ENCODE measurements at places on chromosomes 3 and 15.

- no peak for DNase-seq
Observed at GRCh38 chr15:80785335-80785734, 6.2 kb downstream of the CEMIP start.

- no peak for DNase-seq
Observed at GRCh38 chr15:100924436-100924835, 5.3 kb downstream of the LRRK1 start.

GRCh38 chr3:89419647-89420241, 312.3 kb downstream of the EPHA3 start:
- DNase-seq = no peak

- DNase-seq = no peak
Observed at GRCh38 chr3:13164893-13165492, 91.8 kb upstream of the IQSEC1 start.

GRCh38 chr15:60611592-60612346, 132.8 kb upstream of the ICE2 start:
- DNase-seq = no peak

DNA sequence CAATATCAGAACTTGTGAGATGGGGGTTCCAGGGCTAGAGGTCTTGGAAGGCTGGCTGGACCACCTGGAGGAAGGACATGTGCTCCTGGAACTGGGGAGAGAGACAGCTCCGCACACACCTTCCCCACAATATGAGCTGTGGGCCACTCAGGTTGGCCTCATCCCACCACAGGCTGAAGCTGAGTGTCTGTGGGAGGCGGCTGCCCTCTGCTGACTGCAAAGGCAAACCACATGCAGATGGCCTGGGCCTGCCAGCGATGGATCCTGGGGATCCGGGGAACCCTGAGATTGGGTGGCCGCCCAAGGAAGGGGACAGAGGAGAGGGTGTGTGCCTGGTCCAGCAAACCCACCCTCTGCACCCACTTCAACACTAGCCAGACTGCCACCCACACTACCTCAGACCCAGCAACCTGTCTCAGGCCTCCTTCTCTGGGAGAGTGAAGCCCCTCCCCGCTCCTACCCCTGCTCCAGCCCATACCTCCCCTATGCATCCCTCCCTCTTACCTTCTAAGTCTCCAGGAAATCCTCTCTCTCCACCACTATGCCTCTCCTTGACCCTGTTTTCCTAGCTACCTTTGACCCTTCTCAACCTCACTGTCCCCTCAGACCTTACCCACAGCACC, 44.8 kb downstream of the CYP11A1 start:
- peak; percentile 38 for DNase-seq

DNA sequence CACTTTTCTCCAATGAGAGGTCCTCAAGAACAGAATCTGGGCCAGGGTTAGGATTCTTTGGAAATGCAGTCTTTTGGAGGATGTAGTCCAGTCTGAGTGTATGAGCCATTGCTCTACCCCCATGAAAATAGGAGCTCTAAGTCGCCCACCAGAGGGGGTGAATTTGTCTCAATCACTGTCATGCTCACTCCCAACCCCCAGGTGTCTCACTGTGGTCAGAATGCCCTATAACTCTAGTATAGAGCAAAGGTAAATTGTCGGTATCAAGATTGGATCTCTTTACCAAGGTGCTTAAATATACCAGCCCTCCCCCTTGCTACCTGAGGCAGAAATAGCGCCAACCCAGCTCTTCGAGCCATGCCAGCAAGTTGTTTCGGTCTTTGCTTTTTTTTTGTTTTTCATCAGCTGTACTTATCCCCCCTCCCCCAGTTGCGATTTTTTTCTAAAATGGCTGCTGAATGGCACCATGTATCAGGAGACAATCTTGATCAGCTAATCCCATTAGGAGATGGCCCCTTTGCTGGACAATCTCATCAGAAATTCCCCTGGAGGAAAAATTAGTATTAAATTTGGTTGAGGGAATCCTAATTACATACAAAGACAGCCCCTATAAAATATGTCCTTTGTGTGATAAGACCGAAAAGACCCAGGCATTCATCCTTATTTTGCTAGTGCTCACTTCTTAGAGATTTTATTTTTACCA, 130.7 kb downstream of the EBLN2 start:
- DNase-seq = no peak

- no peak for DNase-seq
Observed at GRCh38 chr3:197256836-197257444, 41.5 kb downstream of the DLG1 start.

DNA sequence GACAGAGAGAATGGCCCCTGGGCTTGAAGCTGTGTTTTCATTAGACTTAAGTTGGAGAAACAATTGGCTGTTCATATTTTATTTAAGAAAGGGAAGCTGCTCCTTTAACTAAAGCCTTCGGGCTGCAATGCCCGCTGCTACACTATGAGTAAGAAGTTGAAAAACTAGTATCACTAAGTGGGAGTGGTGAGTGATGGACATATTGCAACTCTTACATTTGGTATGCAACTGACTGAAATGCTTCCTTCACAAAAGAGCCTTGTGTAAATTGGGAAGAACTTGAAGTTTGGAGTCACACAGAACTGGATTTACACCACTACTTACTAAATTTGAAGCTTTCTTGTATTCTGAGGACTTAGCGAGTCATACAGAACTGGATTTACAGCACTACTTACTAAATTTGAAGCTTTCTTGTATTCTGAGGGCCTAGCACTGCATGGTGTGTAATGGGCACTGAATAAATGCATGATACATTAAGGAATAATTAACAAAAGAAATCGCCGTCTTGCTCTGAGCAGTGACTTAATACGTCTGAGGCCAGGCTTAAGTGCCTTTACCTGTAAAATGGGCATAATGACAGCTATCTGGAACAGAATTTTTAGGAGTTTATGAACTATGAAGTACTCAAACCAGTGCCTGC, 149.5 kb downstream of the RYR3 start:
- DNase-seq = no peak

- DNase-seq = peak; percentile 10
Observed at GRCh38 chr3:127684871-127685707, 12.3 kb downstream of the ABTB1 start.

- no peak for DNase-seq
Observed at GRCh38 chr15:64600794-64601193, 140.4 kb downstream of the ZNF609 start.

GRCh38 chr3:52833202-52833601, 1.6 kb downstream of the MUSTN1 start:
- DNase-seq = no peak

- DNase-seq = no peak
Observed at GRCh38 chr15:53414167-53414566, 345.3 kb downstream of the WDR72 start.

DNA sequence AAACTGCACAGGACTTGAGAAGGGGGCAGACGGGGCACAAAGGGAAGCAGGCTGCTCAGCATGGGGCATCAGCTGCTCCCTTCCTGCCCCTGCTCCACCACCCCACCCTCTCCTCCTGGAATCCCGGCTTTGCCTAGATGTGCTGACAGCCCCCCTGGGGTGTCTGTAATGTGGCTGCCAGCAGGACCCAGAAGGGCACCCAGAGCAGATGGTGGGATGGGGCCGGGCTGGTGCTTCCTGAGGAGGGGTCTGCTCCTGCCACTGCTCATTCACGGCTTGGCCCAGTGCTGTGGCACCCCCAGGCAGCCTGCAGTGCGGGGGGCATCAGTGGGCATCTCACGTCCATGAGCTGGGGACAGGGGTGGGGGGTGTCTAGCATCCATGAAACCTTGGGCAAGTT, 10.2 kb downstream of the H1-8 start:
- DNase-seq = no peak

GRCh38 chr3:13372656-13373055, 47.5 kb downstream of the NUP210 start:
- no peak for DNase-seq

- DNase-seq = no peak
Observed at GRCh38 chr3:184565421-184566211, 4.0 kb downstream of the EPHB3 start.

GRCh38 chr3:7707187-7707586, 794.4 kb upstream of the LMCD1 start:
- DNase-seq = no peak

DNA sequence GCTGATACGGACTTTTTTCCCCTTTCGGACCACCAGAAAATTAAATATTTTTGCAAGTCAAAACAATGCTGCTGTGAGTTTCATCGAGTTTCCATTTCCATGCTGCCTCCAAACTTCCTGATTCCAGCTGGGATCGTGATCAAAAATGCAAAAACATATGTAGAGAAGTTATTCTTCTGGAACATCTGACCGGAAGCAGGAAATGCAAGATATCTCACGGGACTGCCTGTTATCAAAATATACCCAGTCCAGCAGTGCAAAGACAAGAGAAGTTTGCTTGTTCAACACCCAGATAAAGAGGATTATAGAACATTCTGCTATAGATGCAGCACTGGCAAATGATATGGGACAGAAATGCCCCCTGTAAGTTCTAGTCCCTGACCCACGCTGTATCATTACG, 726.7 kb upstream of the NR2F2 start:
- no peak for DNase-seq

GRCh38 chr3:107907996-107908395, 182.8 kb downstream of the CD47 start:
- no peak for DNase-seq

DNA sequence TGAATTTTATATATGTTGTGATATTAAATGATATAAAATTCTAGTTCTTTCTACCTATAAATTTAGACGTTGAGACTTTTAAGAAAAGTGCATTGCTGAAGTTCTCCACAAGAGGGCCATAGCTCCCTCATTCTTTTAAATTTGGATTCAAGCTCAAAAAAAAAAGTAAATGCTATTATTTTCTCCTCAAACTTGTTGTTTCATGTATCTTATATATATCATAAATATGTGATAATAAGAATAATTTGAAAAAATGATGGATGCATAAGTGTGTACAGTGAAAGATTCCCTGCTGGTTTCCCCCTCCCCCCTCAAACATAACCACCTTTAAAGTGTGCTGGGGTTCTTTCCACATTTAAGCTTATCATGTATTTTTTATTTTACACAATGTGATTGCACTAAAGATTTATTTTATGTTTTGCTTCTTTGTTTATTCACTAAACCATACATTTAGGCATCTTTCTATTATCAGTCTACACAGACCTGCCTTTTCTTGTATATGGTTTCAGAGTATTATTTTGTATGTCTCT, 769.4 kb upstream of the GOLIM4 start:
- no peak for DNase-seq

DNA sequence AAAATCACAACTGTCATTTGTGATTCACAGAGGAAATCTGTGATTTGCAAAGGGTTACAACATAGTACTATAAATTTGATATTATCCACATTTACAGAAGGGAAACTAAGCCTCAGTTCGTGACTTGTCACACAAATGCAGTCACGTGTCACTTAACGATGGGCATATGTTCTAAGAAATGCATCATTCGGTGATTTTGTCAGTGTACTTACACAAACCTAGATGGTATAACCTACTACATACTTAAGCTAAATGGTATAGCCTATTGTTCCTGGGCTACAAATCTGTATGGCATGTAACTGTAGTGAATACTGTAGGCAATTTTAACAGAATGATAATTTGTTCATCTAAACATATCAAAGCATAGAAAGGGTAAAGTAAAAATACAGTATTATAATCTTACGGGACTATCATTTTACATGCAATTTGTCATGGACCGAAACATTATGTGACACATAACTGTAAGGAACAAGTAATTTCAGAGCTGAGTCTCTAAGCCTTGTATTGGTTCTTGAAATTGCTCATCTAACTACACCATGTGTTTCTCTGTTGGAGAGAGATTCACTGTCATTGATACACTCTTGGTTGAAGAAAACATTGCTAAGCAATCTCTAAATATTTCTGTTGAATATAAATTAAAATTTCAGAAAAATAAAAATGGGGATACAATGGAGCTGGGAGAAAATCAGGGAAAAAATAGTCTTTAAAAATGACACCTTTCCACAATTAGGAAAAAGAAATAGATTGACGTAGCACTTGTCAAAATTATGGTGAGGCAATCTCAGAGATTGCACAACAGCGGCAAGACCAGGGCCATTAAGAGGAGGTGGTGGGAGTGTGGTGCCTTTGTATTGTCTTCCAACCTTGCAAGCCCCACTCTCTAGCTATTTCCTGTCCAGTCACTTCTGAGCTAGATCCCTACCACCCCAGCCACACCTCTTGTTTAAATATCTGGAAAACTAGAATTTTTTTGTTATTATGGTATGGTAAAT, 645.8 kb upstream of the TBL1XR1 start:
- no peak for DNase-seq

GRCh38 chr15:94743668-94744067, 512.3 kb downstream of the MCTP2 start:
- no peak for DNase-seq

- no peak for DNase-seq
Observed at GRCh38 chr3:186882150-186882524, 39.6 kb downstream of the ADIPOQ start.

DNA sequence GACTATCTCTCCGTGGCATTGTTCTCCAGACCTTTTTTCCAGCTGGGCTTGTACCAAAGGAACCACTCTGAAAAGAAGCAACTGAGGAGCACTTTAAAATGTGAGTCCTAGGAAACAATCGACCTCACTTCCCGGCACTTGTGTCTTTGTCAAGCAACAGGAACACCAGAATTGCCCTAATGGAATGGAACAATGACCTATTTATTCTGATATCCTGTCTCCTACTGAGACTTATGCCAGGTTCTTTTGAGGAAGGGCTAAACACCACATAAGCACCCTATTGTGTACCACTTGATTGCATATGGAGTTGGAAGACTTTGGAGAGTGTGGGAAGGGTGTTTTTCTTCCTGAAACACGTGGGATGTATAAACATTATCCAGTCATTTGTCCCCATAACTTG, 56.8 kb upstream of the TGFBR2 start:
- DNase-seq = no peak

Data from activated B cell treated with CpG ODN at 0.5 μM for 24 hours (primary cell).